ENCODE measurements at places on chromosomes 3 and 15.

DNA sequence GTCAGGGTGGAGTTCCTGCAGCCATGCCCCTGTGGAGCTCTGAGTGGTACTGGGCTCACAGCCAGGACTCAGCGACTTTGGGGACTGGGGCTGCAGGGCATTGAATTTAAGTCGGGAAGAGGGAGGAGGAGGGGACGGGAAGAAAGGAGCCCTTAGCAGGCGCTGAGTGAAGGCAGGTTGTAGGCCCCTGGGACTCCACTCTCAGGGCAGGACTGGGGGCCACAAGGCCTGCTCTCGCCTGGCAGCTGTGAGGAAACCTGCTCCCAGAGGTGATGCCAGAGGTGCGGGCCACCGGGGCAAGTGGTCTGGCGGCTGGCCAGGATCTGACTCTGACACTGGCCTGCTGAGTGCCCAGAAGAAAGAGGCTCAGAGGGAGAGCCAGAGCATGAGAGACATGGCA, 73.5 kb downstream of the EPHB3 start:
- no peak for DNase-seq

- no peak for DNase-seq
These were observed 7.6 kb upstream of the FOXB1 start for GRCh38 chr15:59996298-59997041.

- no peak for DNase-seq
These were observed 94.4 kb downstream of the DNASE1L3 start for GRCh38 chr3:58116161-58116955.

GRCh38 chr3:50617911-50618481, 1.0 kb downstream of the MAPKAPK3 start:
- DNase-seq: no peak

GRCh38 chr3:86225461-86225860, 765.5 kb downstream of the VGLL3 start:
- no peak for DNase-seq

GRCh38 chr3:131549340-131549739, 46.6 kb upstream of the MRPL3 start:
- no peak for DNase-seq

GRCh38 chr15:44706946-44707636, 4.0 kb downstream of the PATL2 start:
- no peak for DNase-seq

GRCh38 chr3:177589911-177590381, 392.7 kb upstream of the TBL1XR1 start:
- DNase-seq: no peak

DNA sequence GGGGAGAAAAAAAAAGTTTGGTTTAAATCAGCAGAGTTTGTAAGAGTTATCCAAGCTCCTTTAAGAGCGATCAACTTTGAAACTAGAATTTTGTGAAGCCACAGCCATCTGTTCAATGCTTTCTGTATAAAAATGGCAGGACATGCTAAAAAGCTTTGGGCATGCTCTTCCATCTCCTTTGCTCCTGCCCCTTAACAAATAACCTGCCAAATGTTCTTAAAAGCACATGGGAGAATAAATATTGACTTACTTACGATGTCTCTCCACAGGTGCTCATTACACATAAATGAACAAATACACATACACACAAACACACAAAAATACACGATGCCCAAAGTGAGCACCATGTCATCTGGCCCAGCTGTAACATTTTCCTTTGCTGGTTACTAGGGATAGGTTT, 211.8 kb upstream of the DPH6 start:
- no peak for DNase-seq

DNA sequence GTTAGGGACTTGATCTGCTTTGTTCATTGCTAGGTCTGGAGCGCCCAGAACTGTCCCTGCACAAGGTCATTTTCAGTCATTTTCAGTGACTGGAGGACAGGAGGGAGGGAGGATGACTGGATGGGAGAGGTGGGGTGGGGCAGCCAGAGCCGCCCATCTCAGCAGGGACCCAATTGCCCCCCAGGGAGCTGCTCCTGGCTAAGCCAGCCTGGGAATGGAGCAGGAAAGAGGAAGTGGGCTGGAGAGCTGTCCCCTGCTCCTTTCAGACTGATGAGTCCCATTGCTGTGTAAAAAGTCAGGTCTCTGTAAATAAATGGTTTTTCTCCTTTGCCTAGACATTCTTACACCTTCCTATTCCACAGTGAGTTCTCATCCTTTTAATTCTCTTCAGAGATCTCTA, 98.4 kb upstream of the RAD18 start:
- DNase-seq: no peak

DNA sequence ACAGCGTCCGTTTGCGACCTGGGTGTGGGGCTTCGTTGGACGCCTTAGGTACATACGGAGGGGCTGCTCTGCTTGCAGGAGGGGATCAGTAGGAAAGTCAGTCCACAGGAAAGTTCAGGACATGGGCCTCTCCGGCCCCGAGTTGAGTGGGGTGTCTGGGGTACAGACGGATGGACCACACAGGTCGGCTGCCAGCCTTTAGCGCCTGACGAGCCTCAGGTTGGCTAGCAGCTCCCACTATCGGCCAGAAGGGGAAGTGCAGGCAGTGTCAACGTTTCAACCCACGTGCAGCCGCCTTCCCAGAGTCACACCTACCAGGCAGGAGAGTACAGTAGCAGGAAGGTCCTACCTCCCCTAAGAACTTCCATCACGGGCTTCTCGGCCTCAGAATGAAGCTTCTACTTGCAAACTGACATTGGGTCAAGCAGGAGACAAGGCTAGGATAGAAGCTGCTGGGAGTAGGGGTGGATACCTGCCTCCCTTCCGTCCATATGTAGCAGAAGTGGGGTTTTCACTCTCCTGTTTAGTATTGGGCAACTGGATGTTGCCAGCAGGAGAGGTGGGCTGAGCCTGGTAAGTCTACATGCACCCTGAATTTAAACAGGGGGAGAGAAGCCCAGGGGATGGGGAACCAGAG, 1.8 kb upstream of the SCN5A start:
- DNase-seq: peak; percentile 56

DNA sequence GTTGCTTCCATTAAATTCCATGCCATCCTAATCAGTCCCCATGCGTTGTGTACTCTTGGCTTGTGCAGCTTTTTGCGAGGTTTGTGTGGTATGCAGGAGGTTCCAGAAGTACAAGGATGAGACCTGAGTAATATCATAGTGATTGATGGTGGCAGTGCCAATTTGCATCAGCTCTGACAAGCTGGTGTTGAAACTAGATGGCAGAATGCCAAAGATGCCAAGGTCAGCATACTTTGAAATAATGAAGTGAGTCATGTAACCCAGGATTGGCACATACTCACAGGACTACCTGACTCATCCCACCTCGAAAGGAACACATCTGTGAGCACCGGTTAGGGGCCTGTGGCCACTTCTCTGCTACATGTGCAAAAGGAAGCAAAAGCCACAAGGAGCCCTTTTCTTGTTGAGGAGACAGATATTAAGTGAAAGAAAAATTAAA, 14.3 kb downstream of the KAT2B start:
- peak; percentile 38 for DNase-seq

DNA sequence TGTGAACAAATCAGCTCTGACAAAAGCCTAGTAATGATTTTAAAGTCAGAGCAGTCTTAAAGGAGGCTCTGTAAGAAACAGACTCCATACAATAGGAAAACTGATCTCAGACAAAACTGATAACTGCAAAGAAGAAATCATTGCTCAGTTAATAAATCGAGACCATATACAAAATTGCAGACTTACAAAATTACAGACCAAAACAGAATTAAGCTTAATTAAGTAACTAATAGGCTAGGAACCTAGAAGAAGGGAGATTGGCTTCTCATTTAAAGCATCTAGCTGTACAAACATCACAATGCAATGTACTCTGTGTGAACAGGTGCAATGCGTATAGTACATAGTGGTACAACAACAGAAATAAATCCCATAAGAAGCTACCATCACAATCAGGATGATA, 46.3 kb downstream of the ZBTB20 start:
- no peak for DNase-seq

DNA sequence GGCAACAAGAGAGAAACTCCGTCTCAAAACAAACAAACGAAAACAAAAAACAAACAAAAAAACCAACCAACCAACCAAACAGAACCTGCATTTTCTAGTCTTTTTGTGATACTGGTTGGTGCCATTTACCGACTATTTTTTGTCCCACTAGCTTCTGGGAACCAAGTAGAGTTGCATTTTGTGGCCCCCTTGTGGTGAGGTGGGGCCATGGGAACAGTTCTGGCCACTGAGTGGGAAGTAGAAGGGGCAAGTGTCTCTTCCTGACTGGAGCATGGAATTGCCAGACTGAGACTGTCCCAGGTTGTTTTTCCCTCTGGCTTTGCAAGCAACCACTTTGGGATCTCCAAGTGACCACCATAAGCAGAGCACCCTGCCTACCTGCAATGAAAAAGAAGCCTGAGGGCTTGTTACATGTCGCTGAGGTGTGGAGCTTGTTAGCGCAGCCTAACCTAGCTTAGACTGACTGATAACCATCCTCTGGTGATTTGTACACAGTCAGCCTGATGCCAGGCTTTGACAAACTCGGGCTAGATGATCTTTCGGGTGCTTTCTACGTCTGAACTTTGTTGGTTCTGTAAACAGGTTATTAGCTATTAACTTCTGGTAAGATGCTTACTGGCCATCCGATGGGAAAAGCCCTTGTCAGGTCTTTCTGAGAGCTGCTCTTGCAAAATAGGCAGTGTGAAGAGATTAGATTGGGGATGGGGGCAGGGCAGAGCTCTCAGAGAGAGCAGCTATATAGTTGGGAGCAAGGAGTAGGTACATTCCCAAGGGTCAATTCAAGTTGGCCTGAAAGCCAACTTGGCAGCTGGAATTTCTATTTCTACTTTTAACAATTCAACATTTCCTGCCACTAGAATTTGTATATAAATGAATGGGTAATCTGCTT, 172.2 kb downstream of the SSR3 start:
- DNase-seq: no peak

GRCh38 chr15:39904115-39904514, 16.0 kb downstream of the GPR176 start:
- DNase-seq: no peak

- no peak for DNase-seq
These were observed 3.1 kb downstream of the MYRIP start for GRCh38 chr3:39812537-39812936.

DNA sequence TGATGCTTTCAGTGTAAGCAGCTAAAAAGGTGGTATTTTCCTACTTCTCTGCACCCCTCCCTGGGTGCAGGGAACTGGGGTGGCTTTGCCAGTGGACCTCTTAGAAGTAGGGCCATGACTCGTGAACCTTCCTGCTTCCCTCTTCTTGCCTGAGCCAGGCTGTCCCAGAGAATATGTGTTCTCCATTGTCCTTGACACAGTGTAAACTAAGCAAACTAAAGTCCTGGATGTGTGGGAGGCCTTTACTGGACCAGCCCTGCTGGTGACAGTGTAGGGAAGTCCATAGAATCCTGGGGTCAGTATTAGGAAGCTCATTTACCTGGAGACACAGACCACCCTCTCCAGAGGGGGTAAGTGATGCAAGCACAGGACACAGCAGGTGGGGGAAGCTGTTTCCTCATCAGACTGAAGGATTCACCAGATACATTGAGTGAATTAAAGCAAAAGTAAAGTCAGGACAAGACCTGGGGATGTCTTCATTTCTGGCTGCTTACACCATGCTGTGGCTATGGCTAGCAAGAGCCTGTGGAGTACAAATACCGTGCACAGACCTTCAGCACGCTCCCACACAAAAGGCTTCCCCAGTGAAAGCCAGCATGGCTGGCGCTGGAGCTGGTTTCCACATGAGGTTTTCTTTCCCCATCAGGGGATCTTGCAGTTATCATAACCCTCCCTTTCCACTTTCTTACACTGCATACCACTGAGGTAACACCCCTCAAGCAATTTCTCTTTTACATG, 64.8 kb upstream of the LPP start:
- DNase-seq: no peak

GRCh38 chr3:59254433-59254832, 204.6 kb upstream of the CFAP20DC start:
- no peak for DNase-seq

GRCh38 chr15:31147456-31147855, 45.9 kb upstream of the TRPM1 start:
- no peak for DNase-seq

DNA sequence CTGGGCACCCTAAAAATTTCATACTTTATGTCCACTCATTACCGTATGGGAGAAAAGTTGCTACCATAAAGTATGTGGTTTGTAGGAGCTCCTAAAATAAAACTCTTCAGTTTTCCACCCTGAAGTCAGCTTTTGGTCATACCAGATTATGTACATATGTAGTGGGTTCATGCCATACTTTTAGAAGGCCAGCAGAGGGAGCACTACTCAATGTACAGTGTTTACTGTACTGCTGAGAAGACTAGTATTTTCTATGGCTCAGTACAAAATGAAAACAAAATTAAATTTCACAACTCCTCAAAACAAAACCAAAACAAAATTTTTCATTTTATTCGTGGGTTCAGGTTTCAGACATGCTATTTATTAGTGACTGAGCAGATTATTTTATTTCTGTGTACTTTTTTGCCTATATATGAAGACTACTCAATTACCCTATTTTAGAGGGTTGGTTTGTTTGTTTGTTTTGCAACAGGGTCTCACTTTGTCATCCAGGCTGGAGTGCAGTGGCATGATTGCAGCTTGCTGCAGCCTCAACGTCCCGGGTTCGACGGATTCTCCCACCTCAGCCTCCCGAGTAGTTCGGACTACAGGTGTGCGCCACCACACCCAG, 24.3 kb downstream of the NXPE3 start:
- no peak for DNase-seq

DNA sequence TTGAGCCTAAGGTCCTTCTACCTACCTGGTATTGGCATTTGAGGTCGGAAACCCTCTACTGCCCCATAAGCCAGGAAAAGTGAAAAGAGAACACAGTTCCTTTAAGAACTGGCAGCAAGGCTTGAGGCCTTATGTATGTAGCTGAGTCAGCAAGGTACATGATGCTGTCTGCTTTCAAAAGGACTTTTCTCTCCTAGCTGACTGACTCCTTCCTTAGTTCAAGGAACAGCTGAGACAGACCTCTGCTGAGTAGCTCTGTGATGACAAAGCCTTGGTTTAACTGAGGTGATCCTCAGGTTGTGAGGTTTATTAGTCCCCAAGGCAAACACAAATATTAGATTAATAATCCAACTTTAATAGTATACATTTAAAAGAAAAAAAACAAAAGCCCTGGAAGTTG, 45.8 kb downstream of the ADPGK start:
- no peak for DNase-seq

- DNase-seq: no peak
These were observed 396.1 kb upstream of the ROBO2 start for GRCh38 chr3:76643623-76644304.

DNA sequence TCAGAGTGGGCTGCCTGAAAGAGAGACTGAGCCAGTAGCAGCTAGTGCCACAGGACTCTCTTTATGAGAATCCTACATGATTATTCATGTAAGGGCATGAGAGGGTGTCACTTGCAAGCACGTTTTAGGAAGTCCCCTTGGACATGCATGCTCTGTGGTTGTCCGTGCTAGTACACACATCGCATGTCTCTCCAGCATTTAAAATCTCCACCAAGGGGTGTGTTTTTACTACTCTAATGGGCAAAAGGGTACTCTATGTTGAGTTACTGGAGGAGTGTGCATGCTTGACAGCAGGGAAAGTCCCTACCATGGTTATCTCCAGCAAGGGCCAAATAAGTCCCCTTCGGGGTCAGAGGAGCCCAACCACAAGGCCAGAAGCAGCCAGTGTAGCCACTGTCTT, 70.7 kb downstream of the DCLK3 start:
- DNase-seq: no peak
